ENCODE measurements at places on chromosomes 1 and 21. TPM values are rescaled to one million over a fixed set of nuclear protein-coding genes. Genes with fewer than 3 reads are reported as not detected.

DNA sequence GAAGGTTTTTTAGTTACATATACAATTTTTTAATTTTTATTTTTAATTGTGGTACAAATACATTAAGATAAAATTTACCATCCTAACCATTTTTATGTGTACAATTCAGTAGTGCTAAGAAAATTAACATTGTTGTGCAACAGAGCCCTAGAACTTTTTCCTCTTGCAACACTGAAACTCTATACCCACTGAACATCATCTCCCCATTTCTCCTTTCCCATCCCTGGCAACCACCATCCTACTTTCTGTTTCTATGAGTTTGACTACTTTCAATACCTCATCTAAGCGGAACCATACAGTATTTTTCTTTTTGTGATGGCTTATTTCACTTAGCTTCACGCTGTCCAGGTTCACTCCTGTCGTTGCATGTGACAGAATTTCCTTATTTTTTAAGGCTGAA, 54.1 kb downstream of the PALMD start:
- no peak for DNase-seq

DNA sequence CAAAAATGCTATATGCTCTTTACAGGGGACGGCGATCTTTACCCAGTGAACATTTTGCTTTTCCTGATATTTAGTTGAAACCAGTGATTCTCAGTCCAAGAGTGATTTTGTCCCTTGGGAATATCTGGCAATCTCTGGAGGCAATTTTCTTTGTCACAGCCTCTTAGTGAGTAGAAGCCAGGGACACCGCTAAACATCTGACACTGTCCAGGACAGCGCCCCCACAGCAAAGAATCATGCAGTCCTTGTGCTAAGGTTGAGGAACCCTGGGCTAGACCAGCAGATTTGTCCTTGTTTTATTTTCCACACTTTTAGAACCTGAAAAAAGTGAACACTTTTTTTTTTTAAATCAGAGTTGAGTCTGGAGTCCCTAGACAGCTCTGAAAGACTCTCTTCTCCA, 13.1 kb downstream of the EVA1C start:
- DNase-seq = no peak

DVL1 gene
- 31.3 TPM for total RNA-seq

- DNase-seq = no peak
These were observed 118.7 kb upstream of the PPM1J start for GRCh38 chr1:112833806-112834205.

DNA sequence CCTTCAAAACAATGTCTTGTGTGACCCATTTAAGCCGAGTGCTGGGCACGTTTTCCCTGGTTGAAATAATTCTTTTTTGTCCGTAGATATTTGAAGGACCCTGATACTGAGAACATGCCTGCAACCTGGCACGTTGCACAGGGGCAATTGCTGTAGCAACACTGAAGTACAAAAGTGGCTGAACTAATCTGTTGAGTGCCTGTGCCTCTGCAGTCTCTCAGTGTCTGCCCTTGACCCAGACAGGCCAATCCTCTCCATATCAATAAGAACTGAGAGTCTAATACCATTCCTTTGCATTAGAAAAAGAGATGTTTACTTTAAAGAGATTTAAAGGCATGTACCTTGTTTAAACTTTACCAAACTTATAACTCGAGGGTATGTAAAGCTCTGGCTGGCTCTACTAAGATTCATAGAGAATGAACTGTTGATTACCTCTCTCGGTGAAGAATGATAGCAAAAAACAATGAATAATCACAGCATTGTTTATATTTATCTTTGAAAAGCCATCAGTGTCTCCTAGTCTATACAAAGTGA, 2.4 kb downstream of the GREM2 start:
- DNase-seq = no peak

DNA sequence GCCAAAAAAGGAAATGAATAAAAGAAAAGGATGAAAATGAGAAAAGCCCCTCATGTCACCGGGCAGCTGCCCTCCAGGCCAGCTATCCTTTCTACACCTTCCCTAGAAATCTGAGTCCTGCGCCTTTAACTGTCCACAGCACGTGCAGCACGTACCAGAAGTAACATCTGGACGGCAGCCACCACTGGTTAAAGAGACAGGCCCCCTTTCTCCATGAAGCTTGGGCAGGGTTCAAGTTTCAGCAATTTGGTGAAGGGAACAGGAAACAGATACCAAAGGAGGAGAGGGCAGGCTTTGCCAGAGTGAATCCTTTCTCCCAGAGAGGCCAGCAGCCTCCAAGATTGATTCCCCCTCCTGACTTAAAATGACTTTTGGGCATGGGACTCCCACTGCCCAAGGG, 3.6 kb upstream of the KIAA2013 start:
- peak; percentile 65 for DNase-seq

DNA sequence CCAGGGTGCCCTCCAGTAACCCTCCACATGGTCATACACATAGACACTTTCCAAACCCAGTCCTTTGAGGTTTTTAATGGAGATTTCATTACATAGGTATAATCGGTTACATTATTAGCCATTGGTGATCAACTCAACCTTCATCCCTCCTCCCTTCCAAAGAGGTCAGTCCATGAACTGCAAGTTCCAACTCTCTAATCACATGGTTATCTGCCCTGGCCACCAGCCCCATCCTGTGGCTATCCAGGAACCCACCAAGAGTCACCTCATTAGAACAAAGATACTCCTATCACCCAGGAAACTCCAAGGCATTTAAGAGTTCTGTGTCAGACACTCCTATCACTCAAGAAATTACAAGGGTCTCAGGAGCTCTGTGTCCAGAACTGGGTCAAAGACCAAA, 12.2 kb downstream of the ATP1A4 start:
- peak; percentile 7 for DNase-seq

- no peak for DNase-seq
These were observed 694 bp downstream of the ZBTB7B start for GRCh38 chr1:155003227-155003765.

ZCCHC17 gene
- 11.4 TPM for total RNA-seq

- peak; percentile 64 for DNase-seq
These were observed 32.1 kb upstream of the EPHX4 start for GRCh38 chr1:91997607-91998195.

DNA sequence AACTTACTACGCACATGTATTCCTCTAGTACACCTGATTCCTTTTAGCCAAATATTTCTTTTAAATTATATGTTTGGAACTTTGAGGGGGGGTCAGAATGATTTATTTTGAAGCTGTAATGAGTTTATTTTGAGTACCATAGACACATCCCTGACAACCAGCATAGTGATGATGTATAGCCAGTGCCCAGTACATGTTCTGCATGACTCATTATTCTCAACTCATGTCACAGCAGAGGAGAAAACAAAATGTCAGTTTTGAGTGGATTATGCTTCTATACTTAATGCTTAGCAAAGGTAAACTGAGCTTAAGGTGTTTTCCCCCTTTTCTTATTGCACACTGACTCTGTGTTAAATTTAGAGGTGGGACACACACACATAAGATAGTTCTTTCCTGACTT, 22.4 kb upstream of the LEPR start:
- no peak for DNase-seq

DNA sequence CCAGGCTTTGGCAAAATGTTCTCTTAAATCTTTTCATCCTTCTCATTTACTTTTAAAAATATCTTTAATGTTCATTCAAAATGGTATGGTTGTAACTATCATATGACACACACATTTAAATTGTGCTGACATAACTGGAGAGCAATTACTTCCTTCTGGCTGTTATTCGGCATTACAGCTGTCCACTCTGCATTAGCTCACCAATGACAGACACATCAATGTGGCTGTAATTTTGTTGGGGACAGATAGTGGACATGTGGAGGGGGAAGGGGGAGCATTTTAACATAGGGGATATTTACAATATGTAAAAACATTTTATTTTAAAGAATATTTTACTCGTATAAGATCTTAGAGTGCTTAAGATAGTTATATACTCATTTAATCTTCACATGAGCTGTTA, 319.8 kb downstream of the HMCN1 start:
- no peak for DNase-seq

GRCh38 chr1:8094481-8095241, 68.6 kb upstream of the ERRFI1 start:
- DNase-seq = peak; percentile 41

S100A7A gene
- not detected for total RNA-seq

GRCh38 chr1:109713636-109714035, 1.6 kb downstream of the GSTM5 start:
- DNase-seq = no peak

- DNase-seq = no peak
These were observed 680.1 kb upstream of the CXADR start for GRCh38 chr21:16832791-16833190.

DNA sequence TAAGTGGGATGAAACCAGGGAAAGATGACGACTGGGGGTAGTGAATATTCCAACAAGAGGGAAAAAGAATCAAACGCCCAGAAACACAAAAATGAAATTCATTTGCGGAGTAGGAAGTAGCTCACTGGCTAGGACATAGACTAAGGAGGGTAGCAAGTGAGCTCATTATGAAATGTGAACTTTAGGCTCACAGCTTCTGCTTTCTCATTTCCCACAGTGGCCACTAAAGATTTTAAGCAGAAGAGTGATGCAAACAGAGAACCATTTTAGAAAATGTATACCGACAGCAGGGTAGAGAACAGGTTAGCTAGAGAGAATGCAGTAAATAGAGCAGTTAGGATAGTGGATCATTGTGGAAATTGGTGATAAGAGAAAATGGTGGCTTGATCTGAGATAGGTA, 3.5 kb downstream of the CD48 start:
- DNase-seq = no peak

GRCh38 chr1:161172776-161173376, 4.4 kb downstream of the B4GALT3 start:
- peak; percentile 90 for DNase-seq

DNA sequence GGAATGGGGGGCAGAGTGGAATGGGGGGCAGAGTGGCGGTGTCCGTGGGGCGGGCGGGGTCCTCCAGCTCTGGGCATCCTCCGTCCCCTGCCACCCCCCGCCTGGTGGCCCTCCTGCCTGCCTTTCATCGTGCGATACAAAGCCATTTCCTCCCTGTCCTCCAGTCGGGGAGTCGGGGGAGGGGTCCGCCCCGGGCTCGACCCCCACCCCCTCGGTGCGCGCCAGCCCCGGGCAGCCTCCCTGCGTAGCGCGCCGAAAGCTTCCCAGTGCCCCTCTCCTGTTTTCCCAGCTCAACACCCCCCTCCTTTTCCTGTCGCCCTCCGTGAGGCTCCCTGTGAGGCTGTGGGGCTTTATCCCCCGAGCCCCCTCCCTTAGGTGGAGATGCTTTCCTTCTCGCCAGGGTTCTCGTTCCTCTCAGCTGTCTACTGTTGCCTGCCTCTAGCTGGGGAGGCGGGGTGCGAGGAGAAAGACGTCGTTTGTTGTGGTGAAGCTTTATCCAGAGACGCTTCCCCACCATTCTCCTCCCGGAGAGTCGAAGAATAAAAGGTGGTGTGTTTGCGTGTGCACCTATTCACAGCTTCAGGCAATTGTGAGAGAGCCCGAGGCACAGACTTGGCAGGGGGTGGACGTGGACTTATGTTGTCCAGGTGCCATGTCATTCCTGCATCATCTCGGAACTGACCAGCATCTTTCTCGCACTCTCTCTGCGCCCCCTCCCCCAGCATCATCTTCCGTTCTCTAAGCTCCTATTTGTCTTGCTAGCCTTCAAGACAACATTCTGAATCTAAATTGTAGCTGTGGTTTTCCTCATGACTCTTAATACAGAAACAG, 848 bp downstream of the DNM3 start:
- no peak for DNase-seq

DNA sequence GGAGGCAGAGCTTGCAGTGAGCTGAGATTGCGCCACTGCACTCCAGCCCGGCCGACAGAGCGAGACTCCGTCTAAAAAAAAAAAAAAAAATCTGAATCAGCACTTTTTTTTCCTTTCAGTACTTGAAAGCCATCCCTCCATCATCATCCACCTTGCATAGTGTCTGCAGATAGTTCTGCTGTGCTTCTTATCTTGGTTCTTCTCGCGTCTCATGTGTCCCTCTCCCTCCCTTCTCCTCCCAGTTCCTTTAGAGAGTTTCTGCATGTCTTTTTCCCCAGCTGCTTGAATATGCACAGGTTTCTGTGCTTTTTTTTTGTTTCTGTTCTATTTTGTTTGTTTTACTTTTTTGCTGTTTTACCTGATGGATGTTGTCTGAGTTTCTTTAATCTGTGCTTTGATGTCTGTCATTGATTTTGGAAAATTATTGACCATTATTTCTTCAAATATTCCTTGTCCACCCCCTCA, 3.9 kb upstream of the COL18A1 start:
- no peak for DNase-seq

PTPRU gene
- 25.8 TPM for total RNA-seq

GRCh38 chr1:31539329-31539728, 37.0 kb upstream of the TINAGL1 start:
- no peak for DNase-seq

DNA sequence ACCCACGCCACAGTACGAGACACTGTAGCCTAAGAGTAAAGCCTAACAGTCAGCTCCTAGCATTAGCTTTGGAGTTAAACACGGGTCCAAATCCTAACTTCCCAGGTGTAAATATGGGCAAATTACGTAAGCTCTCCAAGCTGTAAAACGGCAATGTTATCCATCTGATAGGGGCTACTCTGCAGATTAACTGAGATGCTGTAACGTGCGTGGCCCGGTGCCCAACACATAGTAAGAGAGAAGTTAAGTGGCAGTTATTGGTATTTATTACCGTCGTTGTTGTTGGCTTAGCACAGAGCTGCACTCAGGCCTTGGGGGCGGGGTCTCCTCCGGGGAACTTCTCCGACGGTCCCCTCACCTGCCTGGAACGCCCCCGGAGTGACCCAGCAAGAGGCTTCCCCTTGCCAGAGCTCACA, 457 bp downstream of the TRAPPC3 start:
- peak; percentile 51 for DNase-seq

- DNase-seq = peak; percentile 62
These were observed 11.2 kb downstream of the DDAH1 start for GRCh38 chr1:85453640-85454194.

- no peak for DNase-seq
These were observed 57.8 kb downstream of the RHOU start for GRCh38 chr1:228793032-228793431.

- no peak for DNase-seq
These were observed 468.5 kb downstream of the NCAM2 start for GRCh38 chr21:21466752-21467151.

DNA sequence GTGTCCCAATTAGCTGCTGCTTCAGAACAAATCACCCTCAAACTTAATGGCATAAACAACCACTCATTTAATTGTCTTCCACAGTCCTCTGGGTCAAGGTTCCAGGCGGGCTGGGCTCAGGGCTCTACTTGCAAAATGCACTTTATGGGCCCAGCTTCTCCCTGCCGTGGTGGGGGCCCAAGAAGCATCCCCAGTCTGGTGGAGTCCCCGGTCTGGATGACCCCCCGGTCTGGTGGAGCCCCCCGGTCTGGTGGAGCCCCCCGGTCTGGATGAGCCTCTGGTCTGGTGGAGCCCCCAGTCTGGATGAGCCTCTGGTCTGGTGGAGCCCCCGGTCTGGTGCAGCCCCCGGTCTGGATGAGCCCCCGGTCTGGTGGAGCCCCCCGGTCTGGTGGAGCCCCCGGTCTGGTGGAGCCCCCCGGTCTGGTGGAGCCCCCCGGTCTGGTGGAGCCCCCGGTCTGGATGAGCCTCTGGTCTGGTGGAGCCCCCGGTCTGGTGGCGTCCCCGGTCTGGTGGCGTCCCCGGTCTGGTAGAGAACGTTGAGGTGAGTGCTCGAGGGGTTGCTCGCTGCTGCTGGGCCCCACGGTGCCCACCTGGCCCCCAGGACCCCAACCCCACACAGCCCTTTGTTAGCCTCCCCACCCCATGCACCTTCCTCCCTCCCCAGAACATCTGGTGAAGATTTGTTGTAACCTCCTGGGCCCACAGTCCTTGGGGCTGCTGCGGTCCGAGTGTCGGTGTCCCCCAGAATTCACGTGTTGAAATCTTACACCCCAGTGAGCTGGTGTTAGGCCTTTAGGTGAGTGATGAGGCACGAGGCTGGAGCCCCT, 33.8 kb downstream of the POFUT2 start:
- DNase-seq = no peak

GRCh38 chr1:29162476-29163138, 19.1 kb downstream of the SRSF4 start:
- peak; percentile 47 for DNase-seq

VSIG8 gene
- not detected for total RNA-seq

All from fibroblast of the aortic adventitia (primary cell).